ENCODE measurements at places on chromosomes 4 and X. TPM values are rescaled to one million over a fixed set of nuclear protein-coding genes. Genes with fewer than 3 reads are reported as not detected.

- H3K27ac ChIP-seq = no peak overlapping the region
- no peaks in the 10 kb centered on the region for H3K4me1 ChIP-seq
- H3K4me3 ChIP-seq = no peak overlapping the region
- no peaks in the 10 kb centered on the region for H3K27me3 ChIP-seq
- no peak for DNase-seq
These were observed 153.4 kb downstream of the ARX start for GRCh38 chrX:24862343-24862742.

- no peak overlapping the region for H3K4me3 ChIP-seq
- H3K4me1 ChIP-seq = peaks cover 23% of the 10 kb centered on the region
- H3K27me3 ChIP-seq = no peaks in the 10 kb centered on the region
- H3K36me3 ChIP-seq = no peaks in the 10 kb centered on the region
- DNase-seq = no peak
- no peak overlapping the region for H3K27ac ChIP-seq
These were observed 59.1 kb downstream of the ANXA3 start for GRCh38 chr4:78610546-78611214.

The ZXDB gene
- total RNA-seq = 5.4 TPM

- H3K4me1 ChIP-seq = no peaks in the 10 kb centered on the region
- H3K4me3 ChIP-seq = no peak overlapping the region
- peak; percentile 45 for DNase-seq
- no peaks in the 10 kb centered on the region for H3K27me3 ChIP-seq
These were observed 38.4 kb downstream of the SAGE1 start for GRCh38 chrX:135931644-135932487.

DNA sequence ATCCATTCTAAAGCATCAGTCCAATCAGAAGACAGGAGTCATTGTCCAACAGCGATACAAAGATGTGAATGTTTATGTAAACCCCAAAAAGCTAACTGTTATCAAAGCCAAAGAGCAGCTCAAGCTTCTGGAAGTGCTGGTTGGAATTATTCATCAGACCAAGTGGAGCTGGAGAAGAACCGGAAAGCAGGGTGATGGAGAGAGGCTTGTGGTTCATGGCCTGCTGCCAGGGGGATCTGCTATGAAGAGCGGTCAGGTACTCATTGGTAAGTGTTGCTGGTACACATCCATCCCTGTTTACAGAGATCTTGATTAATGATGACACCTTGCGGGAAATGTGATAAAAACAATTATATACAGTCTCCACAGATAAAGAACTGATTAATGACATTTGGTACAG, 11.0 kb downstream of the INTU start:
- H3K4me1 ChIP-seq = no peaks in the 10 kb centered on the region
- H3K4me3 ChIP-seq = no peak overlapping the region
- no peak for DNase-seq

GRCh38 chr4:169660929-169661328, 40.6 kb downstream of the CLCN3 start:
- no peak for DNase-seq
- peaks cover 28% of the 10 kb centered on the region for H3K4me1 ChIP-seq
- no peaks in the 10 kb centered on the region for H3K27me3 ChIP-seq
- no peak overlapping the region for H3K4me3 ChIP-seq
- H3K36me3 ChIP-seq = peaks cover 8% of the 10 kb centered on the region

GRCh38 chr4:169234137-169234855, 36.5 kb downstream of the SH3RF1 start:
- H3K27ac ChIP-seq = no peak overlapping the region
- DNase-seq = no peak
- H3K4me1 ChIP-seq = no peaks in the 10 kb centered on the region
- no peak overlapping the region for H3K4me3 ChIP-seq

DNA sequence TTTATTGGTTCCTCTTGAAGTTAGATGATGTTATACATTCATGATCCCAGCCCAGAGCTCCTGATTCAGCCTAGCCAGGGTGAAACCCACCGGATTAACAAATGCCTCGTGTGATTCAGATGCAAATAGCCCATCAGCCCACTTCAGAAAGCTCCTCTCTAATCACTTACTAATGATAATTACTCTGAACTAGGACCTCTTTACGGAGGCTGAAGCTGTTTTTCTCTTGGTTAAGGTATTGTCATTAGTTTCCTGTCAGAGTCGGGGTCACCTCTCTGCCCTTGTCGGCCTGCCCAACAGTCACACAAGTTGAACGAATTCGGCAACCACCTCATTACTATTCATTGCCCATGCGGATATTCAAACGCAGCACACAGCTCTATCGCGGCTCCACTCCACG, 36.6 kb downstream of the ZFP42 start:
- H3K27ac ChIP-seq = no peak overlapping the region
- H3K4me3 ChIP-seq = no peak overlapping the region
- DNase-seq = no peak
- no peaks in the 10 kb centered on the region for H3K36me3 ChIP-seq
- H3K4me1 ChIP-seq = no peaks in the 10 kb centered on the region

GRCh38 chr4:124178449-124179021, 534.0 kb downstream of the ANKRD50 start:
- H3K27ac ChIP-seq = no peak overlapping the region
- H3K36me3 ChIP-seq = no peaks in the 10 kb centered on the region
- no peaks in the 10 kb centered on the region for H3K4me1 ChIP-seq
- no peak for DNase-seq
